ENCODE measurements at places on chromosomes 1 and 21.
A peak's percentile ranks its signal among the peaks of the same experiment; 100 is the strongest.

GRCh38 chr1:115643225-115643624 lies 1.5 kb downstream of the VANGL1 start:
- DNase-seq, result no peak

DNA sequence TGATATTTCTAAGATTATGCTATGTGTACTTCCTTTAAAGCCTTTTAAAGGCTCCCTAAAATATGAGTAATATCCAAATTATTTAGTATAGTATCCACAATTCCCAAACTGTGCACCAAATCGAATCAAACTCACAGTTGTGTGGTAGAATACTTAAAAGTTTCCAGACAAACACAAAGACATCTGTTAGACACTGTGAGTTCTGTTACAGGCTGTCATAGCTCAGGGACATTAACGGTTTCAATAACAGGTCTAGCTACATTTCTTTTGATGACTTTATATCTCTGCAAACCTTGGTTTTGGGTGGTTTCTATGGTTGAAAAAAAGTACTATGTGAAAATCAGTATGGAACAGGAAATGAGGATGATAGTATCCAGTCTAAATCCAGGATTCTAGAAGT lies 36.9 kb upstream of the NEK7 start:
- no peak for DNase-seq

- DNase-seq, result no peak
These were observed 31.3 kb upstream of the GUCA2A start for GRCh38 chr1:42195841-42196240.

- DNase-seq, result no peak
These were observed 6.6 kb downstream of the TNFRSF8 start for GRCh38 chr1:12069623-12070244.

DNA sequence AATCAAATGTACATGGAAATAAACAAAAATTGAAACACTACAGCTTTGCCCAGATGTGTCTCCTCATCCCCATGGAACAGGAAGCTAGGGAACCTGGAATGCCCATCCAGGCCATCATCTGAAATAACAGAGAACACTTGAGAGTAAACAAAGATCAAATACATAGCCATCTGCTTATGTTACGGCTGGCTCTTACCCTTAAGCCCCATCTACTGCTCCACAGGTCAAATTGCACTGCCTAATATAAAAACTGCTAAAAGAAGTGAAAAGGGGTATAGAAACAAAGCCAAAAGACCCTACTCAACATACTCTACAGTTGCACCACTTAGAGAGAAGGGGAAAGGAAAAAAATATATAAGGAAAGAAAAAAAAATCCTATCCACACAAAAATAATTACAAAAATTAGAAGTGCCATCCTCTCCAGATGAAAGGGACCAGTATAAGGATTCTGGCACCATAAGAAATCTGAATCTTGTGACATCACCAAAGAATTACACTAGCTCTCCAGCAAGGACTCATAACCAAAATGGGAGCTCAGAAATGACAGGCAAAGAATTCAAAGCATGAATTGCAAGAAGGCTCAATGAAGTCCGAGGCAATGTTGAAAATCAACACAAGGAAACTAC lies 26.9 kb downstream of the OR6Y1 start:
- DNase-seq, result peak; percentile 29

GRCh38 chr1:7596126-7596965 lies 174.8 kb upstream of the VAMP3 start:
- no peak for DNase-seq

GRCh38 chr21:33101300-33101911 lies 31.5 kb downstream of the OLIG1 start:
- DNase-seq, result peak; percentile 9

- DNase-seq, result no peak
These were observed 679.4 kb upstream of the ADGRL2 start for GRCh38 chr1:81121306-81121705.

DNA sequence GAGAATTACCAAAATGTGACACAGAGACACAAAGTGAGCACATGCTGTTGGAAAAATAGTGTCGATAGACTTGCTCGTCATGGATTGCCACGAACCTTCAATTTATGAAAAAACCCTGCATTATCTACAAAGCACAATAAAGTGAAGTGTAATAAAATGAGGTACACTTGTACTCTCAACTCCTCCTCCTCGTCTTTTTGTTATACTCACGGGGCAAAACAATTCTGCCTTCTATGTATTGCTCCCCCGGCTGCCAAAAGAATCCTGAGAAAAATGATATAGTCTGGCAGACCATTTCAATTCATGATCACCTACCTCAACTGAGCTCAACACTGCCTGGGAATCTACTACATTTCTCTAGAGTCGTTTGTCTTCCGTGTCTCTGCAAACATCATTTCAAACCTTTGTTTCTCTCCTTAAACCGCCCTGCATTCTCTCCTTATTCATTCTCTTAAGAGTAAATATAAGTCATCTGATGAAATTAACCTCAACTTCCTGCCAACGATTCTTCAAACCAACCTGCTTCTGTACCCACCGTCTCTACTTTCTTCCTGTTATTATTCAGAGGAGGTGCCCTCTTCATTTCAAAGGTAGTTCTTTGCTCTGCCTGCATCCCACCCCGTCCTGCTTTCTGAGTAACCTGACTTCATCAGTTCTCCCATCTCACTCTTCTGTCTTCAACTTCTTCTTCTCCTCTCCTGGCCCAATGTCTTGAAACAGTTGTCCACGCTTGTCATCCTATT lies 12.9 kb upstream of the IL19 start:
- no peak for DNase-seq

DNA sequence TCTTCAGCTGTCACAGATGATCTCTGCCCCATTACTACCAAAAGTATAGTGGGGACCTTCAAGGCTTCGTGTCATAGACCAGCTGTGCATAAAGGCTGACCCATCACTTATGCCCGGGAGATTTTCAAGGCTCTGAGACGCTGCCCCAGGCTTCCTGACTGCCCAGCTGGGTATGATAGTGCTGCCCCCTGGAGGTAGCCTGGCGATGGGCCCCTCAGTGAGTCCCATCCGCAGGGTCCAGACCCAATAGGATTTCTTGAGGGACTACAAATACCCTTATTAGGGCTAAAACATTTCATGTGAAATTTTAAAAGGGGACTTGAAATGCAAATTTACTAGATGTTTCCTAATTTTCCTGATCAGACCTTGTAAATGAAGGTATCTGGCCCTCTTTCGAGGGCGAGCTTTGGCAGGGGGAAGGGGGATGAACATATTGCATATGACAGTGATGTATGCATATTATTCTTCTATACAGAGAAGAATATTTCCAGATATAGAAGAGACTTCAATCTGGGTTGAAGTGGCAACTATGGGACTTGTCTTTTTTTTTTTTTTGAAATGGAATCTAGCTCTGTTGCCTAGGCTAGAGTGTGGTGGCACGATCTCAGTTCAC lies 11.7 kb upstream of the FCMR start:
- DNase-seq, result peak; percentile 47

GRCh38 chr1:39648496-39648895 lies 9.1 kb upstream of the HEYL start:
- DNase-seq, result no peak

GRCh38 chr1:203513585-203514031 lies 19.7 kb downstream of the OPTC start:
- DNase-seq, result no peak

DNA sequence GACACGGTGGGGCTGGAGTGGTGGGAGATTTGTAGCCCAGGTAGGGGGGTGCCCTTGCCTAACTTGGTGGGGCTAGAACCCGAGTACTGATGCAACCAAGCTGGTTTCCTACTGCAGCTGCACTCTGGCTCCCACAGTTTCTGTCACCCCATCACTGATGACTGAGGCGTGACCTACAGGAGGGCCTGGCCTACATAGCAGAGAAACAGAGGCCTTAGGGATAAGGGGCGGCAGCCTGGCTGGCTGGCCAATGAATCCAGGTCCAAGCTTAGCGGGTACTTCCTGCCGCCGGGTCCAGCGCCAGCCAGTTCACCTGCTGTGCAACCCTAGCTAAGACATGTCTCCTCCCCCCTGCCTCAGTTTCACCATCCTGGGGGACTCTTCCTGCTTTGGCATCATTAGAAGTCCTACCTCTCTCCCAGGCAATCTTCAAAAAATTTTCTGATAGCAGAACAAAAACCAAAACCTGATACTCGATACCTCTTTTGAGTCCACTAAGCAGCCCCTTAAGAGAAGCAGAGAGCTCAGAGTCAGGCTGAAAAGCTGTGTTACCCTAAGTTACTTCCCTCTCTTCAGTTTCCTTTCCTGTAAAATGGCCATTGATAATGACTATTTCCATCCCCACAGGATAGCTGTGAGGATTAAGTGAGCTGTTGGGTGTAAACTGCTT lies 27.3 kb upstream of the RNF19B start:
- DNase-seq, result no peak

DNA sequence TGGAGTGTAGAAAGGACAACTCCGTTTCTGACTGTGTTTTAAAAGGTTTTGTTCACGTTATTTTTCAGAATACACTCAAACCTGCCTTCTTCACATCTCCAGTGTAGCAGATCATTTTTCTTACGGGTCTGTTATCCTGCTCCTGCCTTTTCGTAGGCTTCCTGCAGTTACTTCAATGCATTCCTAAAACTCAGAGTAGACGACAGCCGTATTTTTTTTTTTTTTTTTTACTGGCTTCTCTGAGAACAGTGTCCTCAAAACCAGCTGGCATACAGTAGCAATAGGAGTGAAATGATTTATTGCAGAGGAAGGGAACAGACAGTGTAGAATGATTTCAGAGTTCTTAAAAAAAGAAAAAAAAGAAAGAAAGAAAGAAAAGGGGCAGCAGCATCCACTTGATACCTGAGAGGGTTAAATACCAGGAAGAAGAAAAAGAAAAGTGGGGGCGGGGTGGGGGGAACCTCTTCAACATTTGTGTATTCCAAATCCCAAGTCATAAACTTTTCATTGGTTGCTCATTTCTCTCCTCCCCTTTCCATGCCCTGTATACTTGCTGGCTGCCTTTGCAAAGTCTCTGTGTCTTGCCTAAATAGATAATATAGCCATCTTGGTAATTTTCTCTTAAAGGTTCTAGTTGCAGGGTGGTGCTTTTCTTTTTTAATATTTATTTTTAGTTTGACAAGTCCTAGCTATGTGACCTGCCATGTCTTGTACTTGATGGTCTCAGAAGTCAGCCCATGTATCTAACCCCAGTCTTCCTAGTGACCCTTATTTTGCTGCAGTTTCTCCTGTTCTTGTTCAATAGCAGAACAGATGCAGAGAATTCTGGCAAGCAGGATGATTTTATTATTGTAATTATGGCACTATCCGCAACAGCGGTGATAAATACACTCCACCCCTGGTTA lies 2.8 kb downstream of the TGFB2 start:
- no peak for DNase-seq

- DNase-seq, result no peak
These were observed 65.7 kb upstream of the APP start for GRCh38 chr21:26236281-26236680.

- DNase-seq, result no peak
These were observed at the start of gene TNFRSF18 for GRCh38 chr1:1206376-1206965. Gene TNFRSF18 (minus strand): TSS chr1:1206592. CDS start chr1:1206571, 21 bp downstream.

DNA sequence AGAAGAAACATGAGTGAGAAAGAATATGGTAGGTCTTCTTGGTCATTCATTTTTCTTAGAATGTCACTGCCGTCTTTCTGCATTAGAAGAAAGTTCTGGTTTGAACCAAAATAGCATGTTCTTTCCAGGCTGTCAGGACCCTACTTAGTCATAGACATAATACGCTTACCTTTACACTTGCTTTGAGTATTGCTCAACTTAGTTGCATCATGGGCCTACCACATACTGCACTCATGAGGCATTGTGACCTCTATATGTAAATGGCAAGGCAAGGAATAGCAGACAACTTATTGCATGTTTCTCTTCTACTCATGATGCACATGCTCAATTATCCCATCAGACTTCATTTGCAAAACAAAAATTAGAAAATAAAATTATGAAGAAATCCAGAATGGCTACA lies 415.0 kb downstream of the HLX start:
- DNase-seq, result no peak

All from hematopoietic multipotent progenitor cell treated with erythropoietin and hydrocortisone succinate and interleukin-3 and kit ligand, for 8 days (in vitro differentiated cells).